ENCODE measurements at places on chromosomes 1 and 21. TPM values are rescaled to one million over a fixed set of nuclear protein-coding genes. Genes with fewer than 3 reads are reported as not detected.

HSD3B1 gene
- total RNA-seq: not detected

CLDN14 gene
- total RNA-seq: 1.0 TPM

GPR153 gene
- 2.8 TPM for total RNA-seq

SPATA45 gene
- not detected for total RNA-seq

ASCL5 gene
- not detected for total RNA-seq

ITGB2 gene
- total RNA-seq: 0.65 TPM

LMX1A gene
- total RNA-seq: not detected

Measured in endothelial cell of umbilical vein (primary cell).